ENCODE measurements at places on chromosomes 6 and 20. TPM values are rescaled to one million over a fixed set of nuclear protein-coding genes. Genes with fewer than 3 reads are reported as not detected.

DNA sequence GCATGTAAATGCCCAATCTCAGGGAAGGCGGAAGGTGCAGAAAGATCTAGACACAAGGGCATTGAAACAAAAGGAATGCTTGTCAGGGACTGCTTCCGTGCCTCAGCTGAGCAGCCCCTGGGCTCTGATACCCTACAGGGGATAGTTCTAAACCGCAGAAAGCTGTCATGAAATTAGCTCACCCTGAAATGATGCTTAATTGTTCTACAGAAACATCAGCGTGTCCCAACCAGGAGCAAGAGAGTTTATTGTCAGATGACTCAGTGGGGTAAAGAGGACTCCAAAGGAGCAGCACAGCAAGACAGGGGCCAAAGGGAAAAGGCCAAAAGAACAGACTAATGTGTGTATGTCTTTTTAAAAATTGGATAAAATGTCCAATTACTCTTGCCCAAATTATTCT is 258.4 kb upstream of the JARID2 start:
- DNase-seq = no peak

Gene SLA2
- polyA plus RNA-seq = not detected

DNA sequence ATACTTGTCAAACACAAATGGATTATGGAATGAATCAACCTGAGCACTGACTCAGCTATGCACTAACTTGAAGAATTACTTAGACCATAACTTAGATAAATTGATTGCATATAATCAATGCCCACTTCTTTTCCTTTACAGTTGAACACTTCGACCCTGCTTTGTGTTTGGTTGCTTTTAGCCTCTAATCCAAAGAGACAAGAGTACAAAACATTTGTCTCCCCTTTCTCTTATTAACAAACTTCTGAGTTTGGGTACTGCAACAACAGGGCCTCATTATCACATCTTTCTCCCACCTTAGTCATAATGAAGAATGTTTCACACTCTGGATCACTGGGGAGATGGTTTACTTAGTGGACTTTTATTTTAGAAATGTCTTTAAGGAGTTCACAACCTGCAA is 2.6 kb upstream of the TAAR6 start:
- no peak for DNase-seq

Gene DLK2
- not detected for polyA plus RNA-seq

DNA sequence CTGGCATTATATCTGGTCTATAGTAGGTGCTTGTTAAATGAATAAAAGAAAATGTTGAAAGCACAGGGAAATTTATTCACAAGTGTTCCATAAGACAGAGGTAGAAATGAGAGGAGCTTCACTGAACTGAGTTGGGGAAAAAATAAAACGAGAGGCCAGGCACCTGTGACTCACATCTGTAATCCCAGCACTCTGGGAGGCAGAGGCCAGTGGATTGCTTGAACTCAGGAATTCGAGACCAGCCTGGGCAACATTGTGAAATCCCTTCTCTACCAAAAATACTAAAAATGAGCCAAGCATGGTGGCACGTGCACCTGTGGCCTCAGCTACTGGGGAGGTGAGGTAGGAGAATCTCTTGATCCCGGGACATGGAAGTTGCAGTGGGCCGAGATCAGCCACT is 28.1 kb upstream of the IBTK start:
- DNase-seq = no peak

Gene COL10A1
- not detected for polyA plus RNA-seq

GRCh38 chr20:2379511-2380229 is 1.0 kb upstream of the TGM6 start:
- DNase-seq = no peak

Gene HUS1B
- not detected for polyA plus RNA-seq

GRCh38 chr20:17457588-17458190 is 73.5 kb downstream of the BFSP1 start:
- no peak for DNase-seq

- no peak for DNase-seq
These were observed 5.1 kb downstream of the DIDO1 start for GRCh38 chr20:62921119-62921687.

Gene TBC1D32
- 2.1 TPM for polyA plus RNA-seq

DNA sequence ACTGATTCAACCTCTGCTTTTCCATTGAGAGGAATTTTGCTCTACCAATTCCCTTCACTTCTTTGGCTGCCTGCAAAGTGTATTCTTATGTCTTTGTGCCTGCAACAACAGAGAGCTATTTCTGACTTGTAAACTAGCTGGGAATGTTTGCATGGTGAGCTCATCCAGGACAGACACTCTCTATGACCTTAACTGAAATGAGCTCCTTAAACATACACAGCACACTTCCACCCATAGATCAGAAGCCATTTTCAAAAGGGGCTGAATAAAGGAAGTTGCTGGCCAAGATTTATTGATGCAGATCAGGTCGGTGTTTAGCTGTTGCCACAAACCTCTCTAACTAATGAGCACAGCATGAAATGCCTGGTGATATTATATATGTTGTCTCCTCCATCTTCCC is 377.7 kb downstream of the BTBD9 start:
- DNase-seq = no peak

GRCh38 chr6:348860-349396 is 42.6 kb upstream of the IRF4 start:
- peak; percentile 66 for DNase-seq

Gene TSBP1
- polyA plus RNA-seq = not detected

Gene CST4
- not detected for polyA plus RNA-seq

DNA sequence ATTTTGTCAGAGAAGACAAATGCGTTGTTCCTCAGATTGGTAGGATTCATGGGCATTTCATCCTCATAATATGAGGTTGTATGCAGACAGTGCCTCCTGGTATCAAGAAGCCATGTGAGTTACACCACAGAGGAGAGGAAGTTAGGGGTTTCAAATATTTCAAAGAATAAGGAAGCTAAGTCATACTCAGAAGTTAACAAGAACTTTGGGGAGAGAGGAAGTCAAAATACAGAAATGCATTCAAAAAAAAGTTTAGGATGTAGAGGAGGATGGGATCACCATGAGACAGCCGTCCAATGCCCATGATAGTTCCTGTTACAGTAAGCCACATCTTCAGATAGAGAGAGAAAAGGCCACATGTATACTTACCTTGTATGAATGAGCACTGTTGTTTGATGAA is 22.3 kb downstream of the HLA-DOB start:
- DNase-seq = no peak

DNA sequence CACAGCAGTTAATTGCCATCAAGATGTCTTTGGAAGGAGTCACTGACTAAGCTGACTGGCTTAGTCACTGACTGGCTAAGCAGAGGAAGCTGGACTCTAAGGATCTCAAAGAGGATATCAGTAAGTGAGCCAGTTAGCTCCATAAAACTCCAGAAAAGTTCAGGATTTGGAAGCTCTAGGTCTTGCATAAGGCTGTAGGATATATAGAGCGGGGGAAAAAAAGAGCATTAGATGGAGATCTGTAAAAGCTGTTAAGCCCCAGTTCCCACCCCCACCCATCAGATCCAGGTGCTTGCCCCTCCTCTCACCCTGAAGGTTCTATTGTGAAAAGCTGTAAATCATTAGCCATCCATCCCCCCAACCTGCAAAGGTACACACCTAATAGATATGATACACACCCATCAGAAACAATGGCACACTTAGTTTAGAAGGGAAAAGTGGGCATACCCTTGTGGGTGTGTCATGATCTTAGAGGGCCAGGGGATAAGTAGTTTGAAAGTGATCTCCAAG is 32.2 kb downstream of the CARMIL1 start:
- no peak for DNase-seq

DNA sequence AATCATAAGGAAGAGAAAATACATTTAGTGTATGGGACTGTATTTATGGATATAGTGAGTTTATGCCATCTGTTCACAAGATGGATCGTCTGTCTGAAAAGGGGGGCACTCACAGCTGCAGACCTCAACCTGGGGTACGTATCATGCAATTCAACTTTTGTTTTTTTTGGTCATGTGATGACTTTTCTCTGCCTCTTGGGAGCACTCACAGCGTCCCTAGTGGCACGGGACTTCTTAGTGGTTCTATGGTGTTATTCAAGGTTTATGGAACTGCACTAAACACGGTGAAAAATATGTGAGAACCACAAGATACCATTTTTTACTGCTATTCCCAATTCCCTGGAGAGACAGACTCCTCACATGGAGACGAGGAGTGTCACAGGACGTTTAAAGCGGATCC is 60.4 kb upstream of the MPC1 start:
- no peak for DNase-seq

Gene GPR6
- polyA plus RNA-seq = not detected

Gene FOXC1
- polyA plus RNA-seq = not detected

DNA sequence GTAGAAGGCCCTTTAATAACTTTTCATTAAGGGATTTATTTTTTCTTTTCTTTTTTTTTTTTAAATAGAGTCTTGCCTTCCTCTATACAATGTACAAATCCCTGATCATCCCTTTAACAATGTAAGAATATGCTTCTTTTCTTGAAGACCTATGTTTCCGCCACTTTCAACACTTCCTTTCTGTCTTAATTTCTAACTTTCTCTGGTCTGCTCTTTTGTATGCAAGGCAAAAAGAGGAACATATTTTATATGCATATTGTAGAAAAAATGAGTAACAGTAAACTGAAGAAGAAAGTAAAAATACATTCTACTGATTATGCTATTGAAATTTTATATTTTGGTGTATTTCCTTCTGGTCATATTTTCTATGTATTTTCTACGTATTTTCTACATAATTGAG is 484.7 kb downstream of the TFAP2B start:
- DNase-seq = no peak

GRCh38 chr20:13428684-13429083 is 207.6 kb downstream of the ISM1 start:
- no peak for DNase-seq

Gene CYP39A1
- 1.6 TPM for polyA plus RNA-seq

Gene ZBTB46
- polyA plus RNA-seq = 3.6 TPM

DNA sequence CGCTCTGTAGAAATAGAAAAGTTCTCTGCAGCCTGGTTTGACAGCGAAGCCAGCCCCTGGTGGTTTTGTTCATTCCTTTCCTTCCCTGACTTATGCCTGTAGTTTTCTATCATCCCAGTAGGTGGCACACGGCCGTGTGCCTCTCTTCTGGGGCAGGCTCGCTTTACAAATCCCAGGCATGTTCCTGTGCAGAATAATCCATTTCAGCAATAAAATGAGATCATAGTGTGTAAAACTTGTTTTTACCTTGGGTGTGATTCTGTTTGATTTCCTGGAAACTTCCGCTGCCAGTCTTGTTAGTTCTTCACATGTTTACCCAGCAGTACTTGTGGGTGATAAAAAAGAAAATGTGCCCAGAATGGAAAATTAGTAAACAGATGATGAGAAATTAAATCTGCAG is 7.4 kb upstream of the INSM1 start:
- DNase-seq = no peak

Gene GUCA1A
- not detected for polyA plus RNA-seq

- DNase-seq = no peak
These were observed 5.8 kb upstream of the MLN start for GRCh38 chr6:33809594-33809993.

DNA sequence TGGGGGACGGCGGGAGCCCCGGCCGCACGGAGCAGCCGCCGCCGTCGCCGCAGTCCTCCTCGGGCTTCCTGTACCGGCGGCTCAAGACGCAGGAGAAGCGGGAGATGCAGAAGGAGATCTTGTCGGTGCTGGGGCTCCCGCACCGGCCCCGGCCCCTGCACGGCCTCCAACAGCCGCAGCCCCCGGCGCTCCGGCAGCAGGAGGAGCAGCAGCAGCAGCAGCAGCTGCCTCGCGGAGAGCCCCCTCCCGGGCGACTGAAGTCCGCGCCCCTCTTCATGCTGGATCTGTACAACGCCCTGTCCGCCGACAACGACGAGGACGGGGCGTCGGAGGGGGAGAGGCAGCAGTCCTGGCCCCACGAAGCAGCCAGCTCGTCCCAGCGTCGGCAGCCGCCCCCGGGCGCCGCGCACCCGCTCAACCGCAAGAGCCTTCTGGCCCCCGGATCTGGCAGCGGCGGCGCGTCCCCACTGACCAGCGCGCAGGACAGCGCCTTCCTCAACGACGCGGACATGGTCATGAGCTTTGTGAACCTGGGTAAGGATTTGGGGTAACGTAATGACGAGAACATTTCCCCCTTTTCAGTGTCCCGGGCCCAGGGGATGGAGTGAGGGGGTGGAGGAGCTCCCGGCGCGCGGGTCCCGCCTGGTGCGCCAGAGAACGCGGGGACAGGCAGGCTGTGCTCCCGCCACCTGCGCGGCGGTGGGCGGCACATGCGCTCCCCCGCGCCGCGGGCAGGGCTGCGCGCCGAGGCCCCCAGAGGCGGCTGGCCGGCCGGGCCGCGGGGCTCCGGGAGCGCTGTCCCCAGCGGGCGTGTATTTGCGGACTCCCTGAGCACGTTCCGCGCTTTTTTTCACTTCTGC is 1.4 kb downstream of the BMP6 start:
- no peak for DNase-seq

Gene DNAJC5
- 62.8 TPM for polyA plus RNA-seq

GRCh38 chr6:125519367-125519766 is 217.6 kb upstream of the HDDC2 start:
- no peak for DNase-seq

GRCh38 chr6:32867554-32868256 is 13.7 kb downstream of the PSMB9 start:
- DNase-seq = no peak

GRCh38 chr6:15304337-15305042 is 58.6 kb downstream of the JARID2 start:
- DNase-seq = no peak

Gene SLC17A2
- not detected for polyA plus RNA-seq

DNA sequence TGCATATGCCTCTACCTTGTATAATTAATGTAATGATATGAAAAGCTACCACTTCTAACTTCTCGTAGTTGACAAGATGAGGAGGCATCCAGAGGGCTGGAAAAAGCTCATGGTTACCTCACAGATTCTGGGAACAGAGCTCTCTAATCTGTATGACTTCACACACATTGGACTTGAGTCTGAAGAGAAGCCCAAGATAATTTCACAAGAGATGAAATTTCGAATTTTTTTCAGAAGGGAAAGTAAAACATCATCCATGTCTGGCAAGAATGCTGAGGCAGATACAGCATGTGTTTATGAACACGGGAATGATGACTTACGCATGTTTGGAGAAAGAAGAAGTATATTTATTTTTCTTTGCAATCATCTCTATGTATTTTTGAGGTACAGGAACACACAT is 141.8 kb upstream of the TENT5A start:
- DNase-seq = no peak

Gene HCRTR2
- polyA plus RNA-seq = not detected

Data from sigmoid colon (tissue), 7 donors.